Pancreas (tissue), 10 donors: ENCODE measurements at places on chromosomes 16 and 17. TPM values are rescaled to one million over a fixed set of nuclear protein-coding genes. Genes with fewer than 3 reads are reported as not detected.

MRPS34 gene
- 76.0 TPM for polyA plus RNA-seq

ZDHHC1 gene
- 11.2 TPM for polyA plus RNA-seq

OR4D1 gene
- polyA plus RNA-seq: not detected

SPPL2C gene
- polyA plus RNA-seq: not detected

TAT gene
- polyA plus RNA-seq: 0.14 TPM
